ENCODE measurements at places on chromosomes 13 and 19.

- DNase-seq = no peak
These were observed at the start of gene KRTDAP for GRCh38 chr19:35490364-35490763. TSS of gene KRTDAP (minus strand) at chr19:35490464. CDS start at chr19:35490442, 22 bp downstream.

DNA sequence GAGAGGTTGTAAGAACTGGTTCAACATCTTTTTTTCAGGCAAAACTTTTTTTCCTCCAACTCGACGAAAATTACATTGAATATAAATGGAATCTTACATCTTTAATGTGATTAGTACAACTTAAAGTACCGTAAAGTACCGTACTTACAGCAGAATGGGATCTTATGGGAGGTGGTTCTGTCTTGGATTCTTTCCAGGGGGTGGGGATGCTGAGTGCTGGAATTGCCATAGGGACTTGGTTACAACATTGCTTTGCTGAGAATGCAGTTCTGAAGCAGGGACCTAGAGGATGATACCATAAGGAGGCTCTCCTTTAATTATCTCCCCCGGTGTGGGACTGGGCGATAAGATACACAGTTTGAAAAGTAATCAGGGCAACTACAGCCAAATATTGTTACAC is 186.4 kb downstream of the KLF5 start:
- DNase-seq = no peak

- DNase-seq = no peak
These were observed 15.4 kb upstream of the CCNP start for GRCh38 chr19:40241809-40242384.

DNA sequence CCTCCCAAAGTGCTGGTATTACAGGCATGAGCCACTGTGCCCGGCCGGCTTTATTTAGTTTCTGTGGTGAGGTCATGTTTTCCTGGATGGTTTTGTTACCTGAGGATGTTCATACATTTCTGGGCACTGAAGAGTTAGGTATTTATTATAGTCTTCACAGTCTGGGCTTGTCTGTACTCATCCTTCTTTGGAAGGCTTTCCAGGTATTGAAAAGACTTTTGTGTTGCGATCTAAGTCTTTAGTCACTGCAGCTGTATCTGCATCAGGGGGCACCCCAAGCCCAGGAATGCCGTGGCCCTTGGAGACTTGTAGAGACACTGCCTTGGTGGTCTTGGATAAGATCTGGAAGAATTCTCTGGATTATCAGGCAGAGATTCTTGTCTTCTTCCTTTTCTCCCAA is 12.8 kb downstream of the BLOC1S3 start:
- DNase-seq = no peak

DNA sequence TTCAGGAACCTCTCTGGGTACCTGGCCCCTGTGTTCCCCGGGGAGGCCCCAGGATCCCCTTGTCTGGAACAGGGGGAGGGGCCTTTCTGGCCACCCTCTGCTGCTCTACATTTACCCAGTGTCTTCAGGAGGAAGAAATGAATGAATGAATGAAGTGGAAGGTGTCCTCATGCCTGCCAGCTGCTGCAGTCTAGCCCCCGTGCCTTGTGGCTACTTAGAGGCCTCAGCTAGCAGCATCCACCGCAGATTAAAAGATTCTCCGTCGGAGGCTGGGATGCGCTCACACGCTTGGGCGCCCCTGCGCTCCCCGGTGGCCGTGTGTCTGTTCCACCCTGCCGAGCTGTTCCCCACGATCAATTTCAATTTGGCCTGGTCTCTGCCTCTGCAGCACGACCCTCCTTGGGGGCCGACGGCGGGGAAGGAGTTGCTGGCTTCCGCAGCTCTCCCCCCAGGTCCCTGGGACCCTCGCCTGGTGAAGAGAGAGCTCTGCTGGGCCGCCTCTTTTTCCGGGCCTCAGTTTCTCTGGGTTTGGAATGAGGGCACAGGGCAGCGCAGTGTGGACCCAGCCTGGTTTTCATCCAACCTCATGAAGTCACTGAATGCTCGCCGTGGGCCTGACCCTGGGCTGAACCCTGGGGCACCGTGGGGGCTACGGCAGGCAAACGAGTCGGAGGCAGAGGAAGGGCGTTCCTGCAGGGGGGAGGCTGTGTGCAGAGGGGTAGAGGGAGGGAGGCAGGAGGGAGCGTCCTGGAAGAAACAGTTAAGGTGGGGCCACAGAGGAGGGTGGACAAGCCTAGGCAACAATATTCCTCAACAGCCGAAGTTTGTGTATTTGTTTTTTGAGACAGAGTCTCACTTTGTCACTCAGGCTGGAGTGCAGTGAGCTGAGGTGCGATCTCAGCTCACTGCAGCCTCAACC is 28.3 kb downstream of the EFNA2 start:
- DNase-seq = no peak

DNA sequence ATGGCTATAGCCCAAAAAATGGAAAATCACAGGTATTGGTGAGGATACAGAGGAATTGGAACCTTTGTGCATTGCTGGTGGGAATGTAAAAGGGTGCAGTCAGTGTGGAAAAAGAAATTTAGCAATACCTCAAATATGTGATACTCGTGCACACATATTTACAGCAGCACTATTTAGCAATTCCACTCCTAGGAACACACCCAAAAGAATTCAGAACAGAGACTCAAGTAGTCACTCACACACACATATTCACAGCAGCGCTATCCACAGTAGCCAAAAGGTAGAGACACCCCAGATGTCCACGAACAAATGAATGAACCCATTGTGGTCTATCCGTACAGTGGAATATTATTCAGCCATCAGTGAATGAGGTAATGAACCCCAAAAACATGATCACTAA is 114.0 kb downstream of the COL4A2 start:
- no peak for DNase-seq

DNA sequence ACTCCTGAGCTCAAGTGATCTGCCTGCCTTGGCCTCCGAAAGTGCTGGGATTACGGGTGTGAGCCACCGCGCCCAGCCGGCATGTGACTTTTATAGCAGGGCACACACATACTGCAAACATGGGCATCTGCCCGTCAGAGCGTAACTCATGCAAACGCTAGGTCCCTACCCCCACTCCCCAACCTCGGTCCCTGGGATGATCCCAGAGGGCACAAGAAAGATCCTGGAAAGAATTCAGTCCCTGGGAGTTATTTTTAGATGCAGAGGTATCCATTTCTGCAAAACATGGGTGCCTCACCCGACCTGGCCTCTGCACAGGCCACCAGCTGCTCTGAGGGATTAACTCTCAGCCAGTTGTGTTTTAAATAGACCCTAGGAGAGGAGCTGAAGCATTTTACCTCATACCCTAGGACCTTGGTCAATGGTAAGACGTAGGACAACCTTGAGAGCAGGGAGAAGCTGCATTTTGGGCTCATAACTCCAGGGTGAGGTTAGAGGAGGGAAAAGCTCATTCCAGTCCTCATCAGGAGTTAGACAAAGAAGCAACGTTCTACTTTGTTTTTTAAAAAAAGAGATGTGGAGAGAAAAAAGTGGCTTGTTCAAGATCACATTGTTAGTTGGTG is 10.8 kb downstream of the TMEM38A start:
- DNase-seq = no peak

DNA sequence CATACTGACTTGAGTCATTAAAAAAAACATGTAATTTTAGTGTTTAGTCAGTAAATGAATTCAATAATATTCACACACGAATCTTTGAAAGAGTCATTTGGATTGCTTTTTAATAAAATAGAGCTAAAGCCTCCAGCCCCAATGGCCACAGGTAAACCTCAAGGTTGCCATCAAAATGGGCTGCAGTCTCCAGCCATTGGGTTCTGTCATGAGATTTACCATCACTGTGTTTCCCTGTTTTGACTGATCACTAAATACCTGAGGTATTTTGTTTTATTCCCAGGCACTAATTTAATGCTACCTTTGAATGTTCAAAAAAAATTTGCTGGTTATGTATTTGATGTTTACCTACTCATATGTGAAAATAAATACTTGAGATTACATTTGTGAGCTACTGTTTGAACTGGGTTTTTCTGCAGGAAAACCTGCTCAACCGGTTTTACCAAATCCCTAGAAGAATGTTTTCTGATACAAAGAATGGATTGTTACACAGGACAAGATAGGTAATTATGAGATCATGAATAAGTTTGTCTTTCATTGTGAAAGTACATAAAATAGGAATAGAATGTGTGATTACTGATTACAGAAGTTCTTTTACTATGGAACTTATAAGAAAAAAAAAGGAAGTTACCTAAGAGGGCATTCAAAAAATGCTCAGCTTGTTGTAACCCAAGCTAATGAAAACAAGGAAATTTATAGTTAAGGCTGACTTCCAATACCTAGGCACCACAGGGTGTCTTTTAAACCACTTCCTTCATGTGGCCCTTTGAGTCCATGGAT is 391.3 kb downstream of the EFNB2 start:
- no peak for DNase-seq

- no peak for DNase-seq
These were observed 7.8 kb downstream of the CEACAM18 start for GRCh38 chr19:51485960-51486660.

DNA sequence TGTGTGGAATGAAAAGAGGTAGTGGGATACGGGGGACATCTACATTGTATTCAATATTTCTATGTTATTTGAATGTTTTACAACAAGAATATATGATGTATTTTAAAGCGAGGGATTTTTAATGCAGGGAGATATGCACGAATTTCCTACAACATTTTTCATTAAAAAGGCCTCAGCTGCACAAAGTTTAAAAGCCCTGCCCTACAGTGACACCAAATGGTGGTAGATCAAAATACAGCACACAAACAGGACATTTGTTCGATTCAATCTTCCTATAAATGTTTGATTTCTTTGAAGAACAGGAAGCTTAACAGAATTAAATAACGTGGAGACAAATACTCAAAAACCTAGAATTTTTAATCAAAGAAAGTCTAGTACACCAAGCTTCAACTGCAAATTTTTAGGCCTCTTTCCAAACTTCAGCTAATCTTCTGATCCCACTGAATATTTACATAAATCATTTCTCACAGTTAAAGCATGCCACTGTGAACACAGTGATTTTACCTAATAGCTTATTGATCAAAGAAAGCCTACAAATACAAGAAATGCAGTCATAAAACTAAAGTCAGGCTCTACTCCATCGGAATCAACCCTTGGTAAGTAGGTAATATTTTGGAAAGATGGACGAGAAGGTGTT is 257.2 kb downstream of the DIAPH3 start:
- no peak for DNase-seq

GRCh38 chr19:58586133-58586765 is 13.1 kb upstream of the MZF1 start:
- no peak for DNase-seq

GRCh38 chr19:42286349-42287016 is 15.4 kb upstream of the PRR19 start:
- peak; percentile 55 for DNase-seq

GRCh38 chr13:72180253-72180952 is 313.4 kb upstream of the DACH1 start:
- no peak for DNase-seq

- DNase-seq = no peak
These were observed 77.3 kb upstream of the UBAC2 start for GRCh38 chr13:99123101-99124045.

- no peak for DNase-seq
These were observed 51.5 kb downstream of the SOX21 start for GRCh38 chr13:94660695-94661326.

DNA sequence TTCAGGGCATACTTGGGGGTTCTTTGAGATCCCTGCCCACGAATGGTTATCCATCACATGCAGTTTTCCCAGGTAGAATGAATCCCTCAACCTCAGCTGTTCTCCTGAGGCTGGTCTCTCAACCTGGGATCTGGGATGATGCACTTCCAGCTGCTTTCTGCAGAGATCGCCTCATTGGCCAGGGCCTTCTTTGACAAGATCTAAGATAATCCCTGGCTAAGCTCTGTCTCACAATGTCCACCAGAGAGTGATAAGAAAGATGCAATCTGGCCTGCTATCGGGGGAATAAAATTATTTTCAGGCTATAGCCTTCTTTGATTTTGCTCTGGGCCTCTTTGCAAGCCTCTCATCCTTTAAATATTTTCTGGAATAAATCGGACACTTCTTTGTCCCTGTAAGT is 1021.1 kb downstream of the EFNB2 start:
- DNase-seq = no peak

DNA sequence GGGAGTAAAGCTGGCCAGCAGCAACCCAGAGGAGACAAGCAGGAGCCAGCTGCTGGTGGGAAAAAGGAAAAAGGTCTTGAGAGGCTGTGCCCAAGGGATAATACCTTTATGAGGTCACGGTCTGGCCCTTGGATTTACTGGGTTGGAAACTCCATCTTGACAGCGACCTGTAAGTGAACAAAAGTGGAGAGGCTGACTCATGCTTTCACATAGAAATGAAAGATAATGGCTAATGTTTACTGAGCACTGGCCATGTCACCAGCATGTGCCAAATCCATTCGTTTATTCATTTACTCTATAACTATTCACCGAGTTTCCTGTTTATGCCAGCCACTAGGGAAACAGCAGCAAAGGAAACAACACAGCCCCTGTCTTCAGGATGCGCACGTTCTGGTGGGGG is 4.7 kb downstream of the VRK3 start:
- DNase-seq = no peak

GRCh38 chr13:43686557-43686956 is 100.2 kb downstream of the ENOX1 start:
- no peak for DNase-seq

DNA sequence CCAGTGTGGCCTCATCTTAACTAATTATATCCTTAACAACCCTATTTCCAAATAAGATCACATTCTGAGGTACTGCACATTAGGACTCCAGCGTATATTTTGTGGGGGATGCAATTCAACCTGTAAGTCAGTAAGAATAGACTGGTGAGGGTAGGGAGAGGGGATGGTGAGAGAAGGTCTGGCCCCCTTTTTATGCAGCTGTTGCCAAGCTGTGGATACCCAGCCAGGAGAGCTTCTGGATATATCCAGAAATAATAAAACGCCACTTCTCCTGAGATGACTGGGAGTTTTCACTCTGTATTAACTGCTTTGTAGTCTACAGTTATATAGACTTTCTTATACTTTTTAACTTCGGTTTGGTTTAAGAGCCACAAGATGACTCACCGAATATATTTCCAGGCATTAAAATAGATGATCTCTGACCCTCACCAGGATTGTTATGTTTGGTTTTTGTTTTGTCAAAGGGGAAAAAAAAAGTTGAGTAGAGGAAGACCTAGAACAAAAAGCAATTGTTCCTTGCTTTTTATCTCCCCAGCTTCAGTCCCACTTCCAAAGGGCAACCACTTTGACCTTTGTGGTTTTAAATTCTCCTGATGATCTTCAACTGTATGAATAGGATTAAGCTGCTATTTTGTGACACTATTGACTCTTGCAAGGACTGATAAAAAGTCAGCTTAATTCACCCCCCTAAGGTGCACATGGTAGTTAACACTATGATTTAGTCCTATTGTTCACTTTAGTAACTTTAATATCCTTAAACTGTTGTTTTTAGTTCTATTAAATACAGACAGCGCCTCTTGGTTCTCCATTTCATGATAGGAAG is 3.1 kb upstream of the NEK3 start:
- no peak for DNase-seq
